ENCODE measurements at places on chromosomes 7 and 10.

GRCh38 chr10:124385627-124386185 lies 33.0 kb downstream of the OAT start:
- no peak for DNase-seq

- no peak for DNase-seq
Observed at GRCh38 chr10:129523723-129524316, 56.8 kb downstream of the MGMT start.

- DNase-seq, result no peak
Observed at GRCh38 chr7:71612911-71613310, 481.0 kb downstream of the GALNT17 start.

GRCh38 chr10:53909791-53910190 lies 891.2 kb downstream of the PCDH15 start:
- DNase-seq, result no peak

- no peak for DNase-seq
Observed at GRCh38 chr10:69043931-69044531, 43.9 kb upstream of the SRGN start.

DNA sequence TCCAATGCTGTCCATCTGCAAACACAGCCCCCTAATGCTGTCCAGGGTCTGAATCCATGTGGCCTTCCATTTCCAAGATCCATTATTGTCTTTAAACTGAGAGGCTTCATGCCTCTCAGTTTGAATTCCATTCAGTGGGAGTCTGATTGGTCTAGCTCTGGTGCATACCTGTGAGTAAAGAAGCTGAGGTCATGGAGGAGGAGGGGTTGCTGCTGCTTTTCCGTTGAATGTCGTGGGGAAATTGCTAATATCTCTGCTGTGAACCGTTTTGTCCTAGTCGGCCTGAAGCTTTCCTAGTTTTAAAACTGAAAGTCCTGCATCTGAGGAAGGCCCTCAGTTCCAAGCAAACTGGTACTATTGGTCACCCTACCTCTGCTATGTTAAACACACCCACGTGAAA lies 17.7 kb downstream of the SH2D4B start:
- no peak for DNase-seq

DNA sequence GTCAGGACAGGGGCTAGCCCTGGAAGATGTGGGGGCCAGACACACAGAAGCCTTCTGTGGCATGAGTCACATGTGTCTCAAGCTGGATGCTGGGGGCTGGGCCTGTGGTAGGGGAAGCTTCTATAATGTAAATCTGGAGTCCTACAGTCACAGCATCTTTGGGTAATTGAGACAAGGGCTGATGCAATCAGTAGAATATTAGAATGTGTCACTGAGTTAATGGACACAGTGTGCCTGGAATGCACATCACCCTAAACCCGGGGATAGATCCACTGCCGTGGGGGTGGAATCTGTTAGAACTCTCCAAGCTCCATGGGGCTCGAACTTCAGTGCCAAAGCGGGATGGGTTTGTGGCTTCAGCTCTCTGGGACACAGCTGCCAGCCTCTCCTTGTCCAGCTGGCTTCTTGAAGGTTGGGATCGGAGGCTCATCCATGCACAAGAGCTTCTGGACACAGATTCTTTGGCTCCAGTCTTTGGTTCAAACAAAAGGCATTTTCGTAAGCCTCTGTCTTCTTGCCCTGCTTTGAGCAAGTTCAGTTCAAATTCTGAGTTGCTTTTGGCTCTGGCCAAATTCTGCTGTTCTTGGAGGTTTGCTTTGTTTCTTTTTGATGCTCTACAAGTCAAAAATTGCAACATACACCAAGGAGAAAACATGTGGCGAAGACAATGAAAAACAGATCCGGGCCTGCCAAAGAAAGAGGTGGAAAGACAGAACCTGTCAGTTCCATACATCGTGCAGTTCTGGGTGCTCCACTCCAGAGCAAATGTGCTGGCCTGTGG lies 194.8 kb upstream of the ZNF32 start:
- DNase-seq, result peak; percentile 68

DNA sequence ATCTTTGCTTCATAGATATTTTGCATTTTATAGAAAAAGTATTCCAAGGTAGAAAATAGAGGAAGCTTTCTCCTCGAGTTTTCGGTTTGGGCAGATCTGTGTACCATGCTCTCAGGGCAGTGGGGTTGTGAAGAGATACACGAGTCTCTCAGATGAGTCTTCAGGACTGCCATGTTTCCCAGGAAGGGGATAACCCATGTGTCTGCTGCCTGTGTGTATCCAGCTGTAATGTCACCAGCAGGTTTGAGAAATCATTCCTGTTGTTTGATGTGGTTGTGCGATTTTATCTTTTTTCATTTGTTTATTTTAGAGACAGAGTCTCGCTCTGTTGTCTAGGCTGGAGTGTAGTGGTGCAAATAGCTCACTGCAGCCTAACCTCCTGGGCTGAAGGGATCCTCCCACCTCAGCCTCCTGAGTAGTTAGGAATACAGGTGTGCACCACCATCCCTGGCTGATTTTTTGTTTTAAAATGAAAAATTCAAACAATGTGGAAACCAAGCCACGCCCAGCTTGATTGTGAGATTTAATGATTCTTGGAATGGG lies 48.9 kb downstream of the SNX10 start:
- no peak for DNase-seq

- no peak for DNase-seq
Observed at GRCh38 chr7:121924269-121925186, 51.6 kb downstream of the PTPRZ1 start.

DNA sequence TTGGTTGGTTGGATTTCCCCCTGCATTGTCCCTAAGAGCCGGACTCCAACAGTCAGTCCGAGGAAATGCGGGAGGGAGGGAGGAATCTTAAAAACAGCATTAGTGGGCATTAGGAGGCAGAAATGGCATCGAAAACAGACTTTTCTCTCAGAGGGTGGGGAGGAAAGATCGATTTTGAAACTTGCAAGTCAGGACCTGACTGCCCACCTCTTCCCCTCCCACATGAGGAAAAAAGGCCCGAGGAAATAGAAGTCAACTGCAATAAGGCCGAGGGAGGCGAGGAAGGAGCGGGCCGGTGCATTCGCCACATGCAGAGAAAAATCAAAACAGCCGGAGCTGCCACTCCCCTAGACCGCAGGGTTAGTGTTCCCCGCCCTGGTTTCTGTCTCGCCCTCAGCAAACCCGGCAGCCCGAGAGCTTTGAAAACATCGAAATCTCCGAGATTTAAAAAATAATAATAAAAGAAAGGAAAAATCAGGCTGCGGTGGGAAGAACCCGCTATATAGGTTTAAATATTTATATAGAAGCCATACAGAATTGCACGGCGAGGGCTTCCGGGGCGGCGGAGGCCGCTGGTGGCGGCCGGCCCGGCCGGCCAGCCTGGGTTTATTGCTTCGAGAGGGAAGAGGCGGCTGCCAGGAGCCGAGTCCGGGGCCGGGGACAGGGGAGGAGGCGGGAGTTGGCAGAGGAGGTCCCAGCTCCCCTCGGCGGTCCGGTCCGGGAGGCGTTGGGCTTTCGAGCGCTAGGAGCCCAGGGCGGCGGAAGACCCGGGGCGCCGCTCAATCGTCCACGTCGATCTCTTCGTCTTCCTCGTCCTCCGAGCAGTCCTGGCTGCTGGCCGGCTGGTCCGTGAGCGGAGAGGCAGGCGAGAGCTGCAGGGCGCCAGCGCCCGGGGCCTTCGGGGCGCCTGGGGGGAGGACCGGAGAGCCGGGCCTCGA lies 2.5 kb downstream of the LBX1 start:
- DNase-seq, result peak; percentile 48

GRCh38 chr7:73366990-73367389 lies 39.0 kb downstream of the FKBP6 start:
- no peak for DNase-seq

DNA sequence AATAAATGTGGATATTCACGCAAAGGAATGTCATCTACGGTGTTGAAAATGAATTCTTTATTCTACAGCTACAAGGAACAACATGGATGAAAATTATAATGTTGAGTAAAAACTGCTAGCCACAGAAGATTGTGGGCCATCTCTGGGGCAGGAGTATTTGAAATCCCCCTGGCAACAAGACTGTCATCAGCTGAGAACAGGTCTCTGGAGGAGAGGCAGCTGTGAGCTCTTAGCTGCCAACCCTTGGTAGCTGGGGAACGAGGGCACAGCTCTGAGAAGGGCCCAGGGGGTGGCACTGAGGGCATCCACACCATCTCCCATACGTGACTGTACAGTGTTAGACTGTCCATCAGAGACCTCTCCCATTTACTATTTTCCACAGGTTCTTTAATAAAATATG lies 340.1 kb upstream of the MGMT start:
- no peak for DNase-seq

DNA sequence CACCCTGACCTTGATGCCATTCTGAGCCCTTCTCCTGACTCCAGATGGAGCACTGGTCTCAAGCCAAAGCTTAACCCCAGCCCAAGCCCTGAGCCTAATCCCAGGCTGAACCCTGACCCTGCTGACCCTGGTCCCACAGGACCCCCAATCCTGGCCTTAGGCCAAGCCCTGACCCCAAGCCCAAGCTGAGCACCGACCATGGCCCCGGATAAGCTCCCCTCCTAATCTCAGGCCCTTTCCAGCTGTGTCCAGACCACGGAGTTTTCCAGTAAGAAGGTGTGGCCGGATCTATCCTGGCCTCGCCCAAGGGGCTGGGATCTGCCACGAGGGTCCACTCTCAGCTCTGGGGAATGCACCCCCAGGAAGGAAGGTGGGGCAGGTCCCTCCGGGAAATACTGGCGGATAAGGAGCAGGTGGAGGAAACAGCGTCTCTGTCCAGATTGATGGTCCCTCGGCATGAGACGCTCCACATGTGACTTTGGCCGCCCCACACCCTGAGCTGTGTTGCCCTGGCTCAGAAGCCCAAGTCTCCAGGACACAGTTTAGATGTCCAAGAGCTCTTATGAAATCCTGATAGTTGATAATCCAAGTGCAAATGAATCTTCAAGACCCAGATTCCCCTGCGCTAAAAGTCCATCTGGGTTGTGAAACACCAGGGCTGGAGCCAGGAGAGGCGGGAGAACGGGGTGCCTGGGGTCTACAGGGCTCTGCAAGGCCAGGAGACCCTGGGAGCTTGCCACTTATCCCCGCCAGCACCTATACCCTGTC lies 10.4 kb downstream of the ELN start:
- no peak for DNase-seq

DNA sequence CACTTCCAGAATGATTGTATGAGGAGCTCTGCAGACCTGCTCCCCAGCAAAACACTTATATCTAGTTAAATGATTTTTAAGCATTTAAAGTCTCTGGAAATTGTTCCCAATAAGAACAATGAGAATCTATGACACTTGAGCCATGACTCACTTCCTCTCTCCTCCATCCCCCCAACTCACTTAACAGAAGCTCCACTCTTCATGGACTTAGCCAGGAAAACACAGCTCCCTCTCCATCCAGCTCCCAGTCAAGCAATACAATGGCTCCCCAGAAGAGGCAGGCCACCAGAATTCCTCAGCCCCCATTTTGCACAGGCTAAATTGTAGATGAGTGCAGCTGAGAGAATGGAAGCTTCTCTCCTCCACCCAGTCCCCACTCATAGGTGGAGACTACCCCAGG lies 27.0 kb downstream of the AOC1 start:
- DNase-seq, result peak; percentile 7

DNA sequence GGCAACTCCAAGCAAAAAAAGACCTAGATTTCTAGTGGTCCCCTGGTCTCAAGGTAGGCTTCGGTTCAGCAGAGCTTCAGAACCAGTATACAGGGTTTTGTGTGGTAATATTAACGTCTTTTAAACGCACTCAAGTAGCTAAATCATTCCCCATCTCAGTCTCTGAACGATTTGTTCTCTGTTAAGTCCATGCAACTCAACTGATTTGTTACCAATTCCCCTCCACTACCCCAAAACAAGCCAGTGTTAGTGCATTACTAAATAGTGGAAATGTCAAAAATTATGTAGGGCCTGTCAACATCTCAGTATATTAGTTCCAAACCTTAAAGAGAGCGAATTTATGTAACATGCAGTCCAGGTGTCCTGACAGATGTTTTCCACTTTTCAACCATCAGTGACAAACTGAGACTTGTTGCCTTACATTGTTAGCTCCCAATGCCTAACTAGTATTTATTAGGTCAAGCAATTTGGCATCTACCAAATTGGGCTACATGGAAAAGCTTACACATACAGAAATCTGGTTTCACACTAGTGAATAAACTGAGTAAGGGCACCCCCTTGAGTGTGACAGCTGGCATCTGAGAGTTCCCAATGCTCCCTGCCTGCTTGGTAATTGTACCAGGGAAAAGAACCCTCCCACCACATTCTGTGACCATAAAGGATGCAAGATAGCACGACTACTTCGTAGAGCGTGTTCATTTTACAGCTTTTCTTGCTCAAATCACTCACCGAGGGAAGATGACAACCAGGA lies 12.2 kb downstream of the HNRNPA2B1 start:
- DNase-seq, result no peak

DNA sequence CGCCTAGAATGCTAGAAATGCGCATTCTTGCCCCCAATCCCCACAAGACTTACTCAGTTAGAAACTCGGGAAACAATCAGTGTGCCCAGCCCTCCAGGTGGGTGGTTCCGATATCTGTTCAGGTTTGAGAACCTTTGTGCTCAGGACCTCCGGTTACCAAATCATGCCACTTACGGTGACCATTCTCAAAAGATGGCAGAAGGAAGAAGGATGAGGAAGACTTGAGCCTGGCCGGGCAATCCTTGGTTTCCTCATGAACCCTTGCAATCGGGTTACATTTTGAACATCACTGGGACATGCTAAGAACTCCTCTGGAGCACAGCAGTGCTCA lies 52.1 kb downstream of the RBM17 start:
- DNase-seq, result no peak

DNA sequence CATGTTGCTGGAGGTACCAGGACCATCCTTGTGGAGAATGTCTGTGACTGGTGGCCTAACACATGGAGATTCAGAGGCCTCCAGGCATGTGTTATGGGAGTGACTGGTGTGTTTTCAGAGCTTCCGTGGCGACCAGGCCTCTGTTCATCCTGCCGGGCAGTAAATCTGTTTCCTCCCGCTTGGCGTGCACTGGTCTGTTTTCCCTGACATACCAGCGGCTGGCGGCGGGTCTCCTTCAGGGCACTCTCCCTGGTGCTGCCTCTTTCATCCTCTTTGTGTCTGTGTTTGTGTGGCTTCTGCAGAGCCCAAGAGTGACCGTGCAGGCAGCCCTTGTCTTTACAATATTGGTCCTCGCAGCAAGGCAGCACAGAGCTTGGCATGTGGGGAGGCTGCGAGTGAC lies 385.1 kb upstream of the MKI67 start:
- DNase-seq, result no peak

GRCh38 chr10:6601246-6601805 lies 21.2 kb upstream of the PRKCQ start:
- DNase-seq, result no peak

- no peak for DNase-seq
Observed at GRCh38 chr7:41183741-41184140, 519.1 kb downstream of the INHBA start.

DNA sequence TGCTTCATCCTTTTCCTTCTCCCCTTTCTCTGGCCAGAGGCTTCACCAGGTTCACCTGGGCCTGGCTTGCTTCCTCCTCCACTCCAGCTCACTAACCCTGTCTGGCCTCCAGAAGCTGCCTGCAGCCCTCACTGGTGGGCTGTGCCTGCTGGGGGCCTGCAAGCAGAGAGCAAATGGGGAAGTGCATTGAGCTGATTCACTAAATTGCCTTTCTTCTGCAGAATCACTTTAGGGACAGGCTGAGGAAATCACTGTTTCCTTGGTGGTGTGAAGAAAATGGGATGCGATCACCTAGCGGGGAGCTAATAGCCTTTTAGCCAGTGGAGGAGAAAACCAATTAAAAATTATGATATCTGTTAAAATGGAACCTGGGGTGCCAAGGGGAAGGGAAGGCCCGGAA lies 3.0 kb downstream of the RET start:
- DNase-seq, result no peak

- peak; percentile 72 for DNase-seq
Observed at GRCh38 chr10:59709395-59710125, at the start of gene SLC16A9. Gene SLC16A9, minus strand, starts transcription at chr10:59709850. Its CDS starts 25,559 bp downstream, at chr10:59684291.

Data from AG20443 (cell line).